Mammary microvascular endothelial cell (primary cell): ENCODE measurements at places on chromosomes 7 and 10. TPM values are rescaled to one million over a fixed set of nuclear protein-coding genes. Genes with fewer than 3 reads are reported as not detected.

SRRM3 gene
- total RNA-seq, result 0.10 and 0.93 TPM in 2 replicates

C10orf53 gene
- not detected in 2 replicates for total RNA-seq

TUBAL3 gene
- total RNA-seq, result 0.07 and 0.20 TPM in 2 replicates

CPA4 gene
- total RNA-seq, result 1.1 TPM in 1 of 2 replicates, not detected in the other

CRPPA gene
- total RNA-seq, result 1.4 TPM in 2 replicates

BMPR1A gene
- total RNA-seq, result 0.10 TPM in 1 of 2 replicates, not detected in the other

LRRTM3 gene
- total RNA-seq, result not detected in 2 replicates

MMD2 gene
- not detected in 2 replicates for total RNA-seq

FAM25G gene
- not detected in 2 replicates for total RNA-seq

MYPN gene
- total RNA-seq, result 0.40 and 0.79 TPM in 2 replicates

NRG3 gene
- 0.13 and 0.20 TPM in 2 replicates for total RNA-seq

FLNC gene
- 180 and 210 TPM in 2 replicates for total RNA-seq

C7orf57 gene
- 0.15 and 0.20 TPM in 2 replicates for total RNA-seq

PTPRE gene
- total RNA-seq, result 37.0 and 38.5 TPM in 2 replicates

MMRN2 gene
- total RNA-seq, result 199 and 215 TPM in 2 replicates

CREM gene
- total RNA-seq, result 53.5 and 79.2 TPM in 2 replicates

PNLIPRP3 gene
- total RNA-seq, result not detected in 2 replicates
